H9 (cell line): ENCODE measurements at places on chromosomes 16 and 17. TPM values are rescaled to one million over a fixed set of nuclear protein-coding genes. Genes with fewer than 3 reads are reported as not detected.

LLGL2 gene
- 85.9 and 90.4 TPM in 2 replicates for total RNA-seq

GINS3 gene
- total RNA-seq, result 16.4 and 17.2 TPM in 2 replicates

GRCh38 chr17:15882777-15883176 lies 62.2 kb upstream of the ADORA2B start:
- no peak for DNase-seq

DNA sequence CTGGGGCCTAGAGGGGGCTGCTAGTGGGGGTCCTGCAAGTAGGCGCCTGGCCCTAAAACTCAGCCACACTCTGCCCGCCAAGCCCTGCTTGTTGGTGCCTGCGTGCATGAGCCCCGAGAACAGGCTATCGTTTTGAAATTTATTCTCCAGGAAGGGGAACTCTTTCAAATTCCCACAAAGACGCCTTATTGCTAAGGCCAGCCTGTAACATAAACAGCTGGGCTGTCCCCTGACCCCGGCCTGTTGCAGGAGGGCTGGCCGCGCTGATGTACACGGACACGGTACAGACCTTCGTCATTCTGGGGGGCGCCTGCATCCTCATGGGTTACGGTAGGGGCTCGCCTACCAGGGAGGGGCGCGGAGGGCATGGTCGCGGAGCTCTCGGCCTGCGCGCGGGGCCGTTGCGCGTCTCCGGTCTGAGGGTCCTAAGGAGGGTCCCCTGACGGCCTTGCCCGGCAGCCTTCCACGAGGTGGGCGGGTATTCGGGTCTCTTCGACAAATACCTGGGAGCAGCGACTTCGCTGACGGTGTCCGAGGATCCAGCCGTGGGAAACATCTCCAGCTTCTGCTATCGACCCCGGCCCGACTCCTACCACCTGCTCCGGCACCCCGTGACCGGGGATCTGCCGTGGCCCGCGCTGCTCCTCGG lies 4.3 kb downstream of the SLC5A2 start:
- no peak for DNase-seq

GRCh38 chr17:78803186-78803845 lies 21.2 kb upstream of the CYTH1 start:
- DNase-seq, result no peak

- no peak for DNase-seq
These were observed 388 bp downstream of the RHBDL3 start for GRCh38 chr17:32266051-32266388.

- DNase-seq, result no peak
These were observed 4.8 kb upstream of the ADAT1 start for GRCh38 chr16:75627851-75628250.

DNA sequence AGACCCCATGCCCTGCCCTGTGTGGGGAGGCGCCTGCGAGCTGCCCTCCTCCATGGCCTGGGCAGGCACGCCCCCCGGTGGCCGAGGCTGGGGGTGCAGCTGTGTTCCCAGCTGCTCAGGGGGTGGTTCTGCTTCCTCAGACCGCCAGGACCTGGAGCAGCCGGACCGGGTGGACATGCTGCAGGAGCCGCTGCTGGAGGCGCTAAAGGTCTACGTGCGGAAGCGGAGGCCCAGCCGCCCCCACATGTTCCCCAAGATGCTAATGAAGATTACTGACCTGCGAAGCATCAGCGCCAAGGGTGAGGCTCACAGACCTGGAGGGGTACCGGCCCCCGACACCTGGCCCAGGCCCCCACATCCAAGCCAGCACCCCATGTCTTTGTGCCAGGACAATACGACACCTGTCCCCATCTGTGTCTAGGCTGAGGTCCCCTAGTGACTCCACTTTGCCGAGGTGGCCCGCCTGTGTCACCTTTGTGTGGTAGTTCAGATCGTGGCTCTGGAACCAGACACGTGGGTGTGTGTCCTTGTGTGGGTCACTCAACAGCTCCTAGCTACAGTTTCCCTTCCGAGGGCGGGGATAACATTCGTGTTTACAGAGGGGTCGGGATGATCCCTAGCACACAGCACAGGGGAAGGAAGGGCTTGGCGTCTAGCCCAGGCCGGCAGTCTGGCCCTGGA lies 9.3 kb downstream of the GJD3 start:
- DNase-seq, result peak; percentile 95
